ENCODE measurements at places on chromosomes 3 and 15.

- DNase-seq = no peak
These were observed 176.6 kb downstream of the KLHL25 start for GRCh38 chr15:85618228-85618505.

- DNase-seq = no peak
These were observed 5.7 kb downstream of the GHSR start for GRCh38 chr3:172442606-172443005.

- DNase-seq = no peak
These were observed 12.5 kb downstream of the MBNL1 start for GRCh38 chr3:152281133-152281713.

DNA sequence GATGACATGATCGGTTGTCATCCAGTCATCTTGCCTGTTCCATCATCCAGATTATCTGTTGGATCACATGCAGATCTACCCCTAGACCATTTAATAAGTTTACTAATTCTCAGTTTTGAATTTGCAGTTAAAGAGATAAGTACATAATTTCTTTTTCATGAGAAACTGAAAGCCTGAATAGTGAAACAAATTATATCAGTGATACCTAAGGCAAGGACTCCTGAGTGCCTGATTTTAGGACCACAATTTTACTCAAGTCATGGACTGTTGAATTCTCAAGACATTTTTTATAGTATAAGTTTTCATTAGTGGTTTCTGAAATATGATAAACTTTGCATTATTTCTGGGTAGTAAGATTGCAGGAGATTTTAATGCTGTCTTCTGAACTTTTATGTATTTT lies 13.2 kb downstream of the SIDT1 start:
- no peak for DNase-seq

- DNase-seq = no peak
These were observed 59.1 kb downstream of the IQSEC1 start for GRCh38 chr3:13013994-13014754.

GRCh38 chr3:61223451-61223850 lies 27.8 kb downstream of the FHIT start:
- no peak for DNase-seq

DNA sequence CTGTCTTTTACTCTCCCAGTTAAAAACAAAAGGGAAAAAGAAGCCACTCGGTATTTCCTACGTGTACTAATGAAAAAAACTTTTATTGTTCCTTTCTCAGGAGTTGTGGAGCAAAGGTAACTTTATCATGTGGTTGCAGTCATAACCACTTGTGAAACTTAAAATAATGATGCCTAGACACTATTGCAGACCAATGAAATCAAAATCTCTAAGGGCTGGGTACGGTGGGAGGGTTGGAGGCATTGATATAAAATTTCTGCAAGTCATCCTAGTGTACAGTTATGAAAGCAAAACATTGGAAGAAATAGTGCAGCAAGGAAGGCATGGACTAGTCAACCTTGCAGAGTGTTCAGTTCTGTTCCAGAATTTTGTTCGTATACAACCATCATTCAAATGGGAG lies 808.8 kb downstream of the TUSC7 start:
- no peak for DNase-seq
